ENCODE measurements at places on chromosomes 16 and 17.

- DNase-seq = no peak
Measured at GRCh38 chr16:10936272-10936984, 5.8 kb downstream of the DEXI start.

- no peak for DNase-seq
Measured at GRCh38 chr17:70024253-70024652, 50.8 kb upstream of the KCNJ16 start.

DNA sequence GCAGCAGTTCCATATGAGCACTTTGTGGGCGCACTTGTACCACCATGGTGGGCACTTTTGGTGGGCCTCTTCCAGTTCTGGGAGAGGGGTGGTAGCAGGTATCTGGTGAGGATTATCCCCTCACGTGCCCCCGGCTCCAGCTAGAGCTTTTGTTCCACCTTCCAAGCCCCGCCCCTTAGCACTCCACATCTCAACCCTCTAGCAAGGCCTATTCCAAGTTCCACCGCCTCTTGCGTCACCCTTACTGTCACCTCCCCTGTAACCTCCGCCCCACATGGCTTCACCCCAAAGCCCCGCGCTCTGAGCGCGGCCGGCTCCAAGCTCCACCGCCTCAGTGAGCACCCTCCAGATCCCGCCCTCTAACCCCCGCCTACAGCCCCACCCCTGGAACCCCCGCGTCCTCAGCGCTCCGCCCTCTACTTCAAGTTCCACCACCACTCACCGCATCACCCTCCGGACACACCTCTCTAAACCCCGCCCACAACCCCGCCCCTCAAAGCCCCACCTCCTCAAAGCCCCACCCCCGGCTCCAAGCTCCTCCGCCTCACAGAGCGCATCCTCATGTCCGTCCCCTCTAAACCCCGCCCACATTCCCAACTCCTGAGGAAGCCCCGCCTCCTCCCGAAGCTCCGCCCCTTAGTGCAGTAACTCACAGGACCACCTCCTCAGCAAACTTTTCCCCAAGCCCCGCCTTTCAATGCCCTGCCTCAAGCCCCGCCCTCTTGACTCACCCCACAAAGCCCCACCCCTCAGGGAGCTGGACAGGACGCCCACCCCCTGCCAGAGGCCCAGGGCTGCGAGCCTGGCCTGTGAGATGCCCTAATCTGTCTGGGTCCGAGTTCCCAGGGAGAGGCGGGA is 11.1 kb downstream of the SCN4A start:
- DNase-seq = no peak

DNA sequence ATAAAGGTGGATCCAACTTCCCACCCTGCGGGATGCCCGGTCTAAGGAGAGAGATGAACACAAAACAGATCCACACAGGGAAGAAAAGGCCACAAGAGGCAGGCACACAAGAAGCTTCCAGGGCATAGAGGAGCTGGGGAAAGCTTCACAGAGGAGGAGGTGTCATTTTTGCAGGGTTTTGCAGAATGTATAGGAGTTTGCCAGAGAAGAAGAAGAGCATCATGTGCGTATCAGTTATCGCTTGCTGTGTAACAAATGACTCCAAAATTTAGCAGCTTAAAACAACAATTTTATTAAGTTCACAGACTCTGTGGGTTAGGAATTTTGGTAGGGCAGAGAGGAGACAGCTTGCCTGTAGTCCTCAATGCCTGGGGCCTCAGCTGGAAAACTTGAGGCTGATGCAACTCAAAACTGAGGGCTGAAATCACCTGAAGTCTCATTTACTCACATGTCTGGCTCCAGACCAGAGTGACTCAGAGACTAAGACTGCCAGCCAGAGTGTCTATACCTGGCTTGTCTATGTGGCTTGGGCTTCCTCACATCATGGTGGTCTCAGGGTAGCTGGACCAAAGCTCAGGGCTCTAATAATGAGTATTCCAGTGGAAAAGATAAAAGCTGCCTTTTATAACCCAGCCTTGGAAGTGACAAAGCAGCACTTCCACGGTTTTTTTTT is 33.9 kb upstream of the ZNF423 start:
- DNase-seq = no peak

DNA sequence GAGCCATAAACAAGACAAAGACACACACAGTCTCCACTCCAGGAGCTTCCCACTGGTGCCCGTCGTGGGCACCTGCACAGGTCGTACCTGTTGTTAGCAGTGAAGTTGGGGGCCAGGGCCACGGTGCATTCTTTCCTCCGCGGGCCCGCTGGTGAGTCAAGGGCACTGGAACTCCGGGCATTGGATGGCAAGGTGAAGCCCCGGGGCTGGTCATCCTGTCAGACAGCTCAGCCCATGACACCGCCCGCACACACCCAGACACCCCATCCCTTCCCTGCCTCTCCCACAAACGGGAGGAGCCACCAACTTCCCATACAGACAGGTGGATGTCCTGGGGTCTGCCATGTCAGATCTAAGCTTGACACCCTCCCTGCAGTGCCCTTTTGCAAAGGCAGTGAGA is 16.1 kb downstream of the CEP131 start:
- no peak for DNase-seq

GRCh38 chr16:50201787-50202186 is 48.7 kb downstream of the TENT4B start:
- no peak for DNase-seq

DNA sequence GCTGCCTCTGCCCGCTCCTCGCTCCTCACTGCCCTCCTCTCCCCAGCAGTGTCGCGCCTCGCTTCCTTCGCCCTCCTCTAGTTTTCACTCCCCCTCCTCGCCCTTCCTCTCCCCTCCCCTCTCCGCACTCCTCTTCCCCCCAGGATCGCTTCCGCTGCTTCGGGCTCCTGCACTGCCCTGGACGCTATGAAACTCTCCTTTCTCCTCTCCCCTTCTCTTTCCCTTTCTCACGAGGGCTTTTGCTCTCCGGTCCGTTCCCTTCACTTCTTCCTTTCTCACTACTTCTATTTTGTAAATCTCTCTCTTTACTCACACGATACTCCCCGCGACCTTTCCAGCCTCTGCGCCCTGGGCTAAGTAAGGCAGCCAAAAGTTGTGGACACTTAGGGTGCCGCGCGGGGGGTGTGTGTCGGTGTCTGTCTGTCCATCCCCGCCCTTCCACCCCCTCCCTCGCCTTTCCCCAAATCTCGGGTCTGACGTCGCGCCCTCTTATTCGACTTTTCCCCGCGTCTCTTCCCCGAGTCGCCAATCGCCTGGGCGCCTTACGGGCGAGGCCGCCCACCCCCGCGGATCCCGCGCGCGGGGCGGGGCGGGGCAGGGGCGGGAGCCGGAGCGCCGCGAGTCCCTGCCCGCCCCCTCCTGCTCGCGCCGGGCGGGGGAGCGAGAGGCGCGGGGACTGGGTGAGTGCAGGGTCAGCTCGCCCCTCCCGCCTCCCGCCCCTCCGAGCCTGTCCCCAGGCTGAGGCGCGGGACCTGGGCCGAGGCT is at the start of gene IRX3:
Gene IRX3, minus strand, starts transcription at position 422 of the 765 bp plus-strand sequence. CDS start 737 bp downstream, outside the sequence.
- DNase-seq = peak; percentile 33

- DNase-seq = no peak
Measured at GRCh38 chr17:74413491-74413890, 18.4 kb upstream of the GPRC5C start.

- no peak for DNase-seq
Measured at GRCh38 chr17:79123988-79124387, 49.4 kb downstream of the ENGASE start.

DNA sequence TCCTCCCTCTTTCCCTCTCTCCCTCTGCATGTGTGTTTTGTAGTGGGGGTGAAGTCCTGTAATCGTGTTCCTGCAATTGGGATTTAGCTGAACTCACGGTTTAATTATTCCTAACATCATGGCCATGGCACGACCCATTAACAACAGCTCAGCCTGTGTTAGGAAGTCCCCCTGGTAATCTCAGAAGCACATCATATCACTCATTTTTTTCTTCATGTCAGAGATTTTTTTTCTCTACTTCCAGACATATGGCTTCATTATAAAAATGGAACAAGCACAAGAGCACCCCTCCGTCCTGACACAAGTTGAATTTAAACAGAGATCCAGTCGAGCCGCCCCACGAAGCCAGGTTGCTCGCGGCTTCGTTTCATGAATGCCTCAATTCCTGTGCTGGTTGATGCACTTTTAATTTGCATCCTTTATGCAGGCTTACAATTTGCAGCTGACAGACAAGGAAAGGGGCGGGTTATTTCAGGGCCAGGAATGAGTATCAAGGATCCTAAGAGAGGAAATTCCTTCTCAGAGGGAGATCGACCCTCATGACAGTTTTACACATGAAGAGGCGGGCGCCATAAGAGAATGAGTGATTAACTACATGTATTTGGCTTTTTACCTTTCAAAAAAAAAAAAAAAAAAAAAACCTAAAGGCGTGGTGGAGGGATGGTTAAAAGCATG is 192.9 kb downstream of the MAF start:
- DNase-seq = no peak

DNA sequence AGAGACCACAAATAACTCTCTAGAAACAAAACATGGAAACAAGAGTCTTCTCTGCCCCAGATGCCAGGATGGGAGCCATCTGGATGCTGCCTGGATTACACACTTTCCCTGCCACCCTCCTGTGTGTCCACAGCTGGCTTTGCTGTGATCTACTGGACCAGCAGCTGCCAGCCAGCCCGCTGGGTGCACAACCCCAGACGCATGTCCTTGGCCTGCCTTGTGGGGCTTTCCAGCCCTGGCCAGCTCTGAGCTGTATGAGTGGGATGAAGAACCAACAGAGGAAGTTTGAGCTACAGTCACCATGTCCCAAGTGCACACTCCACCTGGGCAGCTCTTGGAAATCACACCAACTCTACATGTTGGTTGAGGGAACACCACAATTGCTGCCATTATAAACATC is 57.0 kb upstream of the TNRC6C start:
- DNase-seq = peak; percentile 28

- no peak for DNase-seq
Measured at GRCh38 chr16:70694088-70694867, 8.4 kb upstream of the MTSS2 start.

- DNase-seq = peak; percentile 34
Measured at GRCh38 chr16:54934481-54935265, 4.0 kb downstream of the IRX5 start.

- DNase-seq = no peak
Measured at GRCh38 chr16:66476328-66477027, 49.4 kb downstream of the BEAN1 start.

- DNase-seq = no peak
Measured at GRCh38 chr17:72113751-72114150, 7.1 kb upstream of the SOX9 start.
